Sigmoid colon (tissue), 7 donors: ENCODE measurements at places on chromosomes 16 and 17. TPM values are rescaled to one million over a fixed set of nuclear protein-coding genes. Genes with fewer than 3 reads are reported as not detected.

DNA sequence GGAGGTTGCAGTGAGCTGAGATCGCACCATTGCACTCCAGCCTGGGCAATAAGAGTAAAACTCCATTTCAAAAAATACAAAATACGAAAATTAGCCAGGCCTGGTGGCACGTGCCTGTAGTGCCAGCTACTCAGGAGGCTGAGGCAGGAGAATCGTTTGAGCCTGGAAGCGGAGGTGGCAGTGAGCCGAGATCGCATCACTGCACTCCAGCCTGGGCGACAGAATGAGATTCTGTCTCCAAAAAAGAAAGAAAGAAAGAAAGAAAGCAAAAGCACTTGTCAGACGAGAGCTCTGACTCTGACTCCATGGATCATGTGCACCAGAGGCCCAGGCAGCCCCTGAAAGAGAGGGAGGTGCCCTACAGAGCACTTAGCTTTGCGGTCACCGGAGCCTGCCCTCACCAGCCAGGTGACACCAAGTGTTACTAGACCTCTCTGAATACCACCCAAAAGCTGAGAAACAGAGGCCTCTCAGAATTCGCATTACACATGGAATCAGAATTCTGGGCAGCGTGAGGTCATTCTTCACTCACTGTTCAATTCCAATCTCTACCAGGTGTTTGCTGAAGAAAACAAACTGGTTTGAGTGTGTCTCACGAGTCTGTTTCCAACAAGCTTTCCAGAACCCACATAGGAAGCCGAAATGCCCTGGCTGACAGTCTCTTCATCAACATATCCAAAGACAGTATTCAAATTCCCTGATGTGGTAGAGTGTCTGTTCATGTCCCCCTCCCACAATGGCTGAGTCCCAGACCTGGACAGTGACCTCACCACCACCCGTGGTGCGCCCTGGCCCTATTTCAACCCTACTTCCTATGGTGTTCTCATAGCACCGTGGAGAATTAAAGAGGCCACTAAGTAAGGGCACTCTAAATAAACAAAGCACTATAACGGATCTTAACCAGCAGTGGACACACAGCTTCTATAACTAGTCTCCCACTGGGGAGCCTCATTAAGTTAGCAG is 1.5 kb downstream of the FLCN start:
- DNase-seq = no peak

CLEC18C gene
- total RNA-seq = not detected

GPS2 gene
- total RNA-seq = 86.7 TPM

DNA sequence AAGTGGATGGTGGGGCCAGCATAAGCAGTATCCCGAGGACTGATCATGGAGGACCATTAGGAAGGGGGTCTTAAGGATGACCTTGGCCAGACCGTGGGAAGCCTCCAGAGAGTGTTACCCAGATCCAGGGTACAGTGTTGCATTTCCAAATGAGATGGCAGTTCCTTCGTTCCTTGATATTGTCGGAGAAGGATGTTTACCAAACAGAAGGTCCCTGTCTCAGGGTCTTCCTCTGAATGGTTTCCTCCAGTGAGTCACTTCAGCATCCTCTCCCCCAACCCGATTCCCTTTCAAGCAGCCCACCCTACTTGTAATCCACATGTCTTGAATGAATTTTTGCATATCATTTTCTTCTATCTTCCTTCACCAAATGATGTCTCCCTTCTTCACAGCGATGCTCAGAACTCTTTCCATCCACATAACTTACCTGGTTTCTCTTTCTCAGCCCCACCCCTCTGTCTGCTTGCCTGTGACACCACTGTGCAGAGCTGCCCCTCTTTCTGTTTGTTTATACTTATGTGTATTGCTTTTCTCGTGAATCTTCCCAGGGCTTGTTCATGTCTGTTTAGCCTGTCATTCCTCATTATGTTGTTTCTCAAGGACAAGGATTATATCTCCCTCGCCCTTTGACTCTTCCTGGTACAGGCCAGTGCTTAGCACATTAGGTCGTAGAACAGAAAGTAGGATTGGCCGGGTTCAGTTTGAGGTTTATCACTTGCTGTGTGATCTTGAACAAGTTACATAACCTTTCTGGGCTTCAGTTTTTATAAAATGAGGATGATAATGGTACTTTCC is 5.7 kb downstream of the GOSR2 start:
- no peak for DNase-seq

LRRC75A gene
- 5.7 TPM for total RNA-seq
